A673 (cell line): ENCODE measurements at places on chromosomes 16 and 17. TPM values are rescaled to one million over a fixed set of nuclear protein-coding genes. Genes with fewer than 3 reads are reported as not detected.

GRCh38 chr17:77002103-77003045, 134.2 kb downstream of the MGAT5B start:
- H3K36me3 ChIP-seq: no peaks in the 10 kb centered on the region
- DNase-seq: peak; percentile 47
- H3K4me1 ChIP-seq: no peaks in the 10 kb centered on the region

GRCh38 chr16:30381291-30382041, 895 bp downstream of the SEPTIN1 start:
- H3K4me1 ChIP-seq: peaks cover 6% of the 10 kb centered on the region
- H3K27ac ChIP-seq: no peak overlapping the region
- no peaks in the 10 kb centered on the region for H3K36me3 ChIP-seq
- no peak overlapping the region for H3K4me3 ChIP-seq
- no peaks in the 10 kb centered on the region for H3K27me3 ChIP-seq

GRCh38 chr16:56970934-56971767, 9.4 kb downstream of the CETP start:
- no peak for DNase-seq
- no peaks in the 10 kb centered on the region for H3K27me3 ChIP-seq
- H3K4me3 ChIP-seq: no peak overlapping the region

GRCh38 chr16:525520-526180, 1.9 kb upstream of the CAPN15 start:
- peaks cover 7% of the 10 kb centered on the region for H3K36me3 ChIP-seq
- H3K27ac ChIP-seq: peak overlapping the region; percentile 98
- DNase-seq: peak; percentile 58
- H3K4me3 ChIP-seq: peak overlapping the region; percentile 96
- H3K4me1 ChIP-seq: peaks cover 7% of the 10 kb centered on the region

GRCh38 chr16:10200637-10201586, 18.7 kb upstream of the GRIN2A start:
- H3K27ac ChIP-seq: no peak overlapping the region
- H3K27me3 ChIP-seq: peaks cover 5% of the 10 kb centered on the region
- no peak overlapping the region for H3K4me3 ChIP-seq
- H3K36me3 ChIP-seq: no peaks in the 10 kb centered on the region

GRCh38 chr16:64841071-64841470, 280.8 kb downstream of the CDH11 start:
- H3K27ac ChIP-seq: no peak overlapping the region
- no peaks in the 10 kb centered on the region for H3K36me3 ChIP-seq
- H3K4me3 ChIP-seq: no peak overlapping the region
- no peaks in the 10 kb centered on the region for H3K4me1 ChIP-seq

- H3K4me1 ChIP-seq: peaks cover 22% of the 10 kb centered on the region
- no peaks in the 10 kb centered on the region for H3K27me3 ChIP-seq
- peak; percentile 85 for DNase-seq
- peak overlapping the region; percentile 24 for H3K4me3 ChIP-seq
- no peaks in the 10 kb centered on the region for H3K36me3 ChIP-seq
Observed at GRCh38 chr17:7296189-7296861, 1.9 kb upstream of the YBX2 start.

- H3K27me3 ChIP-seq: no peaks in the 10 kb centered on the region
- no peak overlapping the region for H3K27ac ChIP-seq
- no peaks in the 10 kb centered on the region for H3K36me3 ChIP-seq
- no peaks in the 10 kb centered on the region for H3K4me1 ChIP-seq
- peak; percentile 46 for DNase-seq
Observed at GRCh38 chr17:17568772-17569195, 22.7 kb downstream of the PEMT start.

- no peaks in the 10 kb centered on the region for H3K36me3 ChIP-seq
- no peaks in the 10 kb centered on the region for H3K27me3 ChIP-seq
- DNase-seq: peak; percentile 43
- peaks cover 11% of the 10 kb centered on the region for H3K4me1 ChIP-seq
- peak overlapping the region; percentile 5 for H3K27ac ChIP-seq
Observed at GRCh38 chr16:55471448-55472097, 7.4 kb upstream of the MMP2 start.

DNA sequence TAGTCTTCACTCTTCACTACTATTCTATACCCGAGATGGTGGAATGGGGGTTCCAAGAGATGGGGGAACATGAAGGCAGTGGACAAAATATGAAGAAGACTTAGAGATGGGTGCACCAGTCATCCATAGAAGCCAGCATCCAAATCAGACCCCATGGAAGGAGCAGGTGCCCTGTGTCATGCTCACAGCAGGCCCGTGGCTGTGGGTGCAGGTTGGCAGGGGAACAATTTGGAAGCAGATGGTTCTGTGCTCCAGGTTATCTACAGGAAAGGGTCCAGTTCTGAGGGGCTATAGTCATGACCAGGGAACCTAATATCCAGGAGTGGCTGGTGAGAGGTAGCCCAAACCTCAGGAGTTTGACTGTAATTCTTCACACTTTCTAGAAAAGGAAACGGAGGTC, 9.6 kb upstream of the LPCAT2 start:
- H3K4me3 ChIP-seq: no peak overlapping the region
- no peaks in the 10 kb centered on the region for H3K27me3 ChIP-seq
- no peaks in the 10 kb centered on the region for H3K36me3 ChIP-seq
- DNase-seq: no peak

DNA sequence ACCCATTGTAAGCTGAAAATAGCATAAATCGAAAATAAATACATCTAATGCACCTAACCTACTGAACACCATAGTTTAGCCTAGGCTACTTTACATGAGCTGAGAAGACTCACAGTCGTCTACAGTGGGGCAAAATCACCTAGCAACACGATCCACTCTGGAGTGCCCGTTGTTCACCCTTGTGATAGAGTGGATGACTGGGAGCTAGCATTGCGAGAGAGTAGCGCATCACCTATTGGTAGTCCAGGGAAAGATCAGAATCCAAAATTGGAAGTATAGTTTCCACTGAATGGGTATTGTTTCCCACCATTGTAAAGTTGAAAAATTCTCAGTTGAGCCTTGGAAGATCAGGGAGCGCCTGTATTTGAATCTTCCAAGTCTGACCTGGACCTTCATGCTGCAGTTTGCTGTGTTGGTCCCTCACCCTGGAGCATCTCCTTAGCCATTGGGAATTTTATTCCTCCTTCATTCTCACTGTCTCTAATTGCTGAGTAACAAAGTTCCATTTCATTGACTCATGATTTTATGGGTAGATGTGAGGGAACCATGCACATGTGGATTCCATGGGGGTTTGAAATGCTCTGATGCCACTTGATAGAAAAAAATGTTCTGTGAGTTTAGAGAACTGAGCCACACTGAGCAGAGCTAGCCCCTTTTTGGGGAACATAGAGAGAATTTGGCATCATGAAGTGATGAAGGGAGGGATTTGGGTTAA, 19.6 kb downstream of the AKAP1 start:
- no peak for DNase-seq
- no peak overlapping the region for H3K27ac ChIP-seq
- no peak overlapping the region for H3K4me3 ChIP-seq
- H3K27me3 ChIP-seq: no peaks in the 10 kb centered on the region
- H3K4me1 ChIP-seq: peaks cover 4% of the 10 kb centered on the region
- H3K36me3 ChIP-seq: no peaks in the 10 kb centered on the region

- no peak overlapping the region for H3K27ac ChIP-seq
- no peak overlapping the region for H3K4me3 ChIP-seq
- DNase-seq: no peak
- H3K27me3 ChIP-seq: no peaks in the 10 kb centered on the region
Observed at GRCh38 chr17:17180141-17180603, 26.0 kb downstream of the PLD6 start.

- no peaks in the 10 kb centered on the region for H3K27me3 ChIP-seq
- no peaks in the 10 kb centered on the region for H3K36me3 ChIP-seq
- H3K4me1 ChIP-seq: peaks cover 38% of the 10 kb centered on the region
- H3K4me3 ChIP-seq: no peak overlapping the region
Observed at GRCh38 chr17:29066606-29067005, 23.7 kb downstream of the PIPOX start.

- H3K4me1 ChIP-seq: peaks cover 26% of the 10 kb centered on the region
- H3K36me3 ChIP-seq: no peaks in the 10 kb centered on the region
- no peak overlapping the region for H3K4me3 ChIP-seq
- peak; percentile 80 for DNase-seq
- no peaks in the 10 kb centered on the region for H3K27me3 ChIP-seq
- H3K27ac ChIP-seq: no peak overlapping the region
Observed at GRCh38 chr16:3819746-3820724, 60.5 kb downstream of the CREBBP start.

DNA sequence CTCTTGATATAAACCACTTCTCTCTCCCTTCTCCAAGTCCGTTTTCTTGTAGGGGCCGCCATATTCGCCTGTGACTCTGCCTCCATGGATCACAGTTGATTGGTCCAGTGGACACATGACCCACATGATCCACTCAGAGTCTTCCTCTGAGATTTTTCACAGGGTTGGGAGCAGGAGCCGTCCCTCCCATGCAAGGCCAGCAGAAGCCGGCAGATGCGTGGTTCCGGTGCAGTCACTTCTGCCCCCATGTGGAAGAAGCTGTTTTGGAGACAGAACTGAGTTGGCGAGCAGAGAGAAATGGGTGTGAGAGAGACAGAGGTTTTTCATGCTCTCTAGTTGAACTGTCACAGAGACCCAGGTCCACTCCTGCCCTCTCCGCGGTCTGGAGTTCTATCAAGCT, 83.3 kb downstream of the C16orf95 start:
- H3K4me1 ChIP-seq: no peaks in the 10 kb centered on the region
- no peak for DNase-seq
- H3K27me3 ChIP-seq: no peaks in the 10 kb centered on the region
- H3K36me3 ChIP-seq: no peaks in the 10 kb centered on the region

- H3K27me3 ChIP-seq: peaks cover 9% of the 10 kb centered on the region
- H3K36me3 ChIP-seq: no peaks in the 10 kb centered on the region
- no peak overlapping the region for H3K4me3 ChIP-seq
- no peak for DNase-seq
- H3K4me1 ChIP-seq: no peaks in the 10 kb centered on the region
- H3K27ac ChIP-seq: no peak overlapping the region
Observed at GRCh38 chr17:3213587-3213986, 6.1 kb downstream of the OR1A1 start.

Gene PITPNM3
- 0.71 and 1.9 TPM in 2 replicates for total RNA-seq

Gene EXOSC6
- total RNA-seq: 39.6 and 40.4 TPM in 2 replicates

Gene TPSD1
- total RNA-seq: 1.7 and 2.3 TPM in 2 replicates

Gene TNFRSF17
- not detected in 2 replicates for total RNA-seq

Gene RAMP2
- total RNA-seq: 3.8 and 5.0 TPM in 2 replicates

Gene CAMKK1
- total RNA-seq: 6.1 and 8.3 TPM in 2 replicates

Gene RNF167
- 77.3 and 78.8 TPM in 2 replicates for total RNA-seq

Gene HS3ST3B1
- total RNA-seq: not detected in 2 replicates

Gene STAC2
- total RNA-seq: 1.3 and 2.8 TPM in 2 replicates
